ENCODE measurements at places on chromosomes 1 and 21. TPM values are rescaled to one million over a fixed set of nuclear protein-coding genes. Genes with fewer than 3 reads are reported as not detected.

- no peak for DNase-seq
These were observed 33.0 kb upstream of the H6PD start for GRCh38 chr1:9201401-9202239.

DNA sequence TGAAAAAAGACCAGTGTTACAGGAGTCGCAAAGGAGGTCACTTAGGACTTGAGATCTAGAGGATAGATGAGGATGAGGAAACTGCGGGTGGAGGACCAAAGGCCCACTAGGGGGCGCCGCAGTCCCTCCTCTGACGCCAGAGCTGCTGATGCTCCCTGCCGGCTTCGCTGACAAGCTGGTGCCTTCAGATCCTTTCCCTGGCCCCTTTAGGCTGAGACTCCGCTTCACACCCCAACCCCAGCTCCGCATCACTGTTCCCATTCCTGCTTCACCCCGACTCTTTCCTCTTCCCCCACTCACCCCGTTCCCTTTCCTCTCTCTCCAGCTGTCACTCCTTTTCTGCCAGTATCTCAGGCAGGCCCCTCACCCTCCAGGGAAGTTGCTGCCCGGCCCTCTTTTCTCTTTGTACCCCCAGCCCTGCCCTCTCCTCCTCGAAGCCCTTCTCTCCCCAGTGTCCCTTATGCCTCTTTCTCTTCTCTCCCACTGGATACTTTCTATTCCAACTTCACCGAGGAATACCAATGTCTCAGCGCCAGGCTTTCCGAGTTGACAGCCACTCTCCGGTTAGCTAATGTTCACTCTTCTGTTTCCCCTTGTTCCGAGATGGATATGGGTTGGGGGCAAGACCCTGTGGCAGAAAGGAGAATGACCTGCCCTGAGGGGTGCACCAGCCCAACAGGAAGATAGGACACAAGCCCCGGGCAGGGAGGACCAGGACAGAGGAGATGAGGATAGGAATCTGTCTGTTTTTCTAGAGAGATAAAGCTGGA lies 4.5 kb downstream of the KCNJ9 start:
- peak; percentile 85 for DNase-seq

DNA sequence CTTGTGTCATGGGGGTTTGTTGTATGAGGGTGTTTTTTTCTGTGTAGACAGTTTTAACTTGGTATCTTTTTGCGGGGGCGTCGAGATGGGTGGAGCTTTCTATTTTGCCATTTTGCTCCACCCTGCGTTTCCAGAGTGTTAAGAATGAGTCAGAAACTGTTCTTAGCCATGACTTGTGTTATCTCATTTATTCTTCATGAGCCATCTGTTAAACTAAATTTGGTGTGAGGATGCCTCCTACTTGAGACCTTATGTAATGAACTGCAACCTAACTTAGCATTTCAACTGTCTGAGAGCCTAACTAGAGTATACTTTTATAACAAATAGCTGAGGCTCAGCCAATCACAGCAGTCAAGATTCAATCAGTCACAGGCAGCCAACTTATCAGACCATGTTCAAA lies 1873.5 kb downstream of the NCAM2 start:
- DNase-seq = no peak

- no peak for DNase-seq
These were observed 22.2 kb downstream of the C1orf21 start for GRCh38 chr1:184409011-184409410.

DNA sequence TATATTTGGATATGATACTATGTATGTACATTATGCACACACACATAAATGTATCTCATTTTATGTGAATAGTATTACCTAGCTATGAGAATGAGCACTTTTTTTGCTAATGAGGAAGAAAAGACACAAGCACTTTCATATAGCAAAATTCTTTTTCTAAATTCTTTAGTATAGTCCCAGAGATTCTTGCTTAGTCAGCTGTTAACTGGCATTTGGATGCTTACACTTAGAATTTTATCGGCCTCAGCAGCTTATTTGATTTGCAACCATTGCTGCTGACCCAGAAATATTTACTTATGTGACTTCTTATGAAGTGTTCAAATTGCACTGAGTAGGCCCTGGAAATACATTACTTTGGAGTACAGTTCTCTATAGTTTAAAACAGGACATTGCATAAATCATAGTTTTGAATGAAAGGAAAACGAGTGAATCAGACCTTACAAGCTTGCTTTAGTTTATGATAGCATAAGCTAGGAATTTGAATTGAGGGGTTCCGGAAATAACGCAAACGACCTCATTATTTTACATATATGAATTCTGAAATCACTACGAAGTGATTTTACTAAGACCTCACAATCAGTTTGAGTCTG lies 653.9 kb upstream of the NEGR1 start:
- no peak for DNase-seq

DNA sequence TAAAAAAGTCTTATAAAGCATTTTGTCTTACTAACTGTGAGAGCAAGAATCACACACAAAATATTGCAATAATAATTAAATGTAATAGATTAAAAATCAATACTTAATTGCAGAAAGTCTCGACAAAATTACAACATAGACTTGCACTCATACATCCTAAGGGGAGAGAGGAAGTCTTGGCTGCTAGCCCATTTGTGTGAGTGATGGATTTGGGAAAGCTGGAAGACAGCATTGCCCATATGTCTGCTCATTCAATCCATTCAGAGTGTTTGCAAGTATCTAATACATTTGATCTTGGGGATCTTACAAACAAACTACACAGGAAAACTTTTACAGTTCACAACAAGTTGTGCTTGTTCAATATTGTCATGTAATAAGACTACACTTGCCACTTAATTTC lies 140.5 kb downstream of the COL11A1 start:
- DNase-seq = no peak

DNA sequence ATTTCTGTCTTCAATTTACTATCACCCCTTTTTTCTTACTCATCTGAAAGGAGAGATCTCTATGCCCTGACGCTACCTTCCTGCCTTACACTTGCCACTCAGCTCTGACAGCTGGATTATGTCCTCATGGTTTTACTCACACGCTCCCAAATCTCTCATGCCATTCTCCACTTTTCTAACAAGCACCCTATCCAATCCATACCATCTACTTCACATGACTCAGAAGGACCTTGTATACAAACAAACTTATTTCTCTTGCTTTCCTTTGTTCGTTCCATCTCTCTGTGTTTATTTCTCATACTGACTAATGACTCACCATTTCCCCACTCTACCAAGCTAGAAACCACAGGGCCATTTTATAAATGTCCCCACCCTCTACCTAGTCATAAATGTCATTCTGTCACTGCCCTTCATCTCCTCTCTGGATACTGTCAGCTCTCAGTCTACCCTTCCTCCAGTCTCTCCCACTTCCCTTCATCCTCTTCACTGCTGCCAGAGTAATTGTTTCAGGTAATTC lies 87.3 kb downstream of the USP24 start:
- no peak for DNase-seq

- DNase-seq = no peak
These were observed 24.0 kb downstream of the C1QB start for GRCh38 chr1:22676916-22677583.

- no peak for DNase-seq
These were observed 15.4 kb downstream of the ANGPTL7 start for GRCh38 chr1:11204396-11205190.

DNA sequence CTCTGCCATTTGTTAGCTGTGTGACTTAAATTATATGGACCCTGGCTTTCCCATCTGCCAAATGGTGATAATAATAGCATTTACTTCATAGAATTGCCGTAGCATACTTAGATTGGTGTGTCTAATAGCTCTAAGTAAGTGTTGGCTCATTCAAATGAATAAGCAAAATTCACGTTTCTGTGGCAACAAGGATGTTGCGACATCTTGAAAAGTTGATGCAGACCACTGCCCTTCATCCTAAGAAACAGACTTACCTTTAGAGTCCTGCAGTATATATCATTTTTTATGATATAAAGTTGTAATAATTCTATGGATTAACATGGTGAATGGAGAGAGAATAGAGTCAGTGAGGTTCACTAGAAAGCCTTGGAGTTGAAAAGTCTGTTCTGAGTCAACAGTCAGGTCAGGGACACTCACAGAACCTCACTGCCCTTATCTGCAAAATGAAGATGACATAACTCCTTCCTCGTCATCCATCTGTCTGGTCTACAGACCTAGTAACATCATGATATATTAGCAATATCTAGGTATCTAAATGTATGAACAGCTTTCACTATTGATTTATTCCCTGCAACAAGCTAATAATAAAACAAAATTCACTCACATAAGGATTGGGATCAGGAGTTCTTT lies 167.3 kb upstream of the C8B start:
- no peak for DNase-seq

GRCh38 chr1:201482755-201483154 lies 13.8 kb upstream of the PHLDA3 start:
- DNase-seq = no peak

GRCh38 chr1:116952738-116953275 lies 43.1 kb downstream of the PTGFRN start:
- no peak for DNase-seq

GRCh38 chr1:35016406-35016805 lies 15.3 kb downstream of the ZMYM6 start:
- DNase-seq = no peak

DNA sequence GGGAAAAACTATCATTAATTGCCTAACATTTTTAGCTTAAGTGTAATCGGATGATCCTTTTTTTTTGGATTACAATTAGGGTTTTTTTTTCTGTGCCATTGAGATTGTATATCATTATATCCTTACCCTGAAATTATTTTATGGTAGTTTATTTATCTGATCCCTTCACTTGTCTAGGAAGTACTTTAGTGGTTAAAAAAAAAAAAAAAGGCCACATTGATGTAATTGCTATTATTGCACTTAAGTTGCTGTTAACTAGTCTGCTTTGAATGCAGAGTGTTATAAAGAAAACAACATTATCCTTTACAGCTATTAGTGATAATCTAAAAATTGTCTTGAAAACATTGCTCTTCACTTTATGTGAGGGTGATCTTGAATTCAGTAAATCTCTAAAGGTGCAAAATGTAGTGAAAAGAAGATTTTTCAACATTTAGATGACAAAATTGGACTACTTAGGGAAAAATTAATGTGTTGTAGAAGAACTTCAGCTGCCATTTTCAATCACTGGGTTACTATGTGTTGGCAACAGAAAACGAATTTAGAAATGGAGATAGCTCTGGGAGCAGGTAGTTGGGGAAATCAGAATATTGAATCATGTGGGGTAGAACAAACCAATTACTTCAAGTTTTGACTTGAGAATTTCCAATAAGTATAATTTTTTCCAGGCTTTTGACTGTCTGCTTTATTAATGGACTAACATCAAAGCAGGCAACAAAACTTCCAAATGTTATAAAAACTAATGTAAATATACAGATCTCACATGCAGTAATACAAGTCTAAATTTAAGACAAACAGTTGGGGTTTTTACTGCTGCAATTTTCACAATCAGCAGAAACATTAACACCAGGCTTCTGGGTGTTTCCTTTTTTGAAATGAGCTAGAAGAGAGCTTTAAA lies 5.0 kb downstream of the ADGRL2 start:
- DNase-seq = no peak

DNA sequence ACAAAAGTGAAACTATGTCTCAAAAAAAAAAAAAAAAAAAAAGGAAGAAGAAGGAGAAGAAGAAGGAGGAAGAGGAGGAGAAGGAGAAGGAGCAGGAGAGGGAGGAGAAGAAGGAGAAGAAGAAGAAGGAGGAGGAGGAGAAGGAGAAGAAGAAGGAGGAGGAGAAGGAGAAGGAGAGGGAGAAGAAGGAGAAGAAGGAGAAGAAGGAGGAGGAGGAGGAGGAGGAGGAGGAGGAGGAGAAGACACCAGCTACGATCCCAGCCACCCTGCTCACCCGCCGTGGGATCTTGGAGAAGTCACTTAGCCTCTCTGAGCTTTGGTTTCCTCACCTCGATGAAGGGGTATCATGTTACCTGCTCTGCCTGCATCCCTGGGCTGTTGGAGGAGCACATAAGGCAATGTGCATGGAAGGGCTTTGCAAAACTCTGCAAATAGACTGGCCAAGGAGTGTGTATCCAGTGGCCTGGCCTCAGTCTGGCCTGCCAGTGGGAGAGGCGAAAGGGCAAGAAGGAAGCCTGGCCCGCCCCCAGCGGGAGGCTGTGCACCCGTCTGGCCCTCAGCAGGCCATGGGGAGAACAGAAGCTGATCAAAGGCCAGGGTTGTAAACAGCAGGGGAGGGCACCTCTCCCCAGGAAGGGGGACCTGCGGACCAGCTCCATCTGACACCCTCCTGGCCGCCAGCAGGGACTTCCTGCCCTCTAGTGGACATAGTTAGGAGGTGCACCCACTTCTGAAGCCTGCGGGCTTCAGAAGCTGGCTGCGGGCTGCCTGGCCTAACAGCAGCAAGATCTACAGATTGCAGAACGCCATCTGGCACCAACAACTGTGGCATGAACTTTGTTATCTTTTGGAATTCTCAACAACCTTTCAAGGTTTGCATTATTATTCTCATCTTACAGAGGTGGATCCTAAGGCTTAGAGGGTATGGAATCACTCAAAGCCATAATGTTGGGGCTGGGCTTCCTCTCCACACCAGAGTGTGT lies 19.2 kb upstream of the CDK18 start:
- DNase-seq = no peak

- no peak for DNase-seq
These were observed 43.9 kb upstream of the ADGRL2 start for GRCh38 chr1:81756872-81757271.

DNA sequence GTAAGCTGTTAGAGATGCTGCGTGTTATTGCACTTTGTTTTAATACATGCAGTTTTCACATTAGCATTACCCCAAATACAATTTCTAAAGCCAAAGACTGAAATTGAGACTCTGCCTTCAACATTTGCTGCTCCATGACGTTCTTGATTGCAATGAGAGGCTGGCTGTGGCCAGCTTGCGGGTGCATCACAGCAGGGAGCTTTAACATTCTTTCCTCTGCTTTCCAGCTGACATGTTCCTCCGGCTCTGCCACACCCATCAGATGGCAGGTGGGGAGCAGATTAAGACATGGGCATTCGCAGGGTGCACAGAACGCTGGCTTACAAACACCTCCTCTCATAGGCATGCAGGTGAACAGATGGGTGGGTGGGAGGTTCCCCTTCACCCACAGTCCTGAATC lies 314.1 kb downstream of the DISC1 start:
- DNase-seq = no peak

GRCh38 chr1:235124111-235124510 lies 4.5 kb downstream of the TOMM20 start:
- DNase-seq = no peak

GRCh38 chr1:197464044-197464443 lies 196.0 kb downstream of the CRB1 start:
- no peak for DNase-seq

- DNase-seq = no peak
These were observed 35.2 kb downstream of the SPAG17 start for GRCh38 chr1:118149799-118150198.

DNA sequence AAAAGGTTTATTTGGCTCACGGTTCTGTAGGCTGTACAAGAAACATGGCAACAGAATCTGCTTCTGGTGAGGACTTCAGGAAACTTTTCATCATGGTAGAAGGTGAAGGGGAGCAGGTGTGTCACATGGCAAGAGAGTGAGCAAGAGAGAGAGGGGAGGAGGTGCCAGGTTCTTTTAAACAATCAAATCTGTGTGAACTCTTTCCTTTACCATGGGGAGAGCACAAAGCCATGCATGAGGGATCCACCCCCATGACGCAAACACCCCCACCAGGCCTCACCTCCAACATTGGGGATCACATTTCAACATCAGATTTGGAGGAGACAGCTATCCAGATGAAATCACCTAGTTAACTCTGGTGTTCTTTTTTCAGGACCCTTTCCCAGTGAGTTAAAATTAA lies 103.6 kb downstream of the GALNT2 start:
- DNase-seq = no peak

The SEMA6C gene
- 46.5 TPM for total RNA-seq

The DPT gene
- 32.1 TPM for total RNA-seq

The CELA3A gene
- not detected for total RNA-seq

The C1orf210 gene
- total RNA-seq = not detected

The RGS7 gene
- not detected for total RNA-seq

The KRTAP20-3 gene
- total RNA-seq = not detected

The MATN1 gene
- not detected for total RNA-seq

The URB1 gene
- 10.5 TPM for total RNA-seq

Measured in cardiac septum (tissue), 1 donor.